ENCODE measurements at places on chromosomes 5 and 9.

GRCh38 chr5:56012281-56012963 is 17.7 kb upstream of the IL6ST start:
- no peak for DNase-seq

GRCh38 chr9:70256123-70256551 is 2.6 kb upstream of the SMC5 start:
- no peak for DNase-seq

- DNase-seq, result no peak
These were observed 1351.9 kb upstream of the C9orf72 start for GRCh38 chr9:28925157-28925556.

GRCh38 chr5:2741956-2742355 is 9.5 kb downstream of the IRX2 start:
- DNase-seq, result no peak

GRCh38 chr5:94744906-94745305 is 126.4 kb downstream of the SLF1 start:
- no peak for DNase-seq

DNA sequence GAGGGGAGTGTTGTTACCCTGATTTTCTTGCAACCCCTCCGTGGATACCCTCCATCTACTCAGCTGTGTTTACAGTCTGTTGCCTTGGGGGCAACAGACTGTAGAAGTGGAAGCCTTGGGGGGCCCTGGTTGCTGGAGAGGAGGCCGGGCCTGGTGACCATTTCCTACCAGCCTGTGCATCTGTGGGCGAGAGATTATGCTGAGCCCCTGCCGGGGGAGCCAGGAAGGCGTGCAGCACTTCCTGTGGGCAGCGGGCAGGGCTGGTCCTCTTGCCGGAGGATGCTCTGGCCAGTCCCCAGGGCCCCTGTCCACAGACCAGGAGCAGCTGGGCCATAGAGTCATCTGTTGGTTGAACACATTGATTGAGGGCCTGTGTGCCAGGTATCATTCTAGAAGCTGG is 11.1 kb downstream of the ERGIC1 start:
- no peak for DNase-seq

GRCh38 chr9:119736491-119737454 is 367.5 kb upstream of the BRINP1 start:
- no peak for DNase-seq

DNA sequence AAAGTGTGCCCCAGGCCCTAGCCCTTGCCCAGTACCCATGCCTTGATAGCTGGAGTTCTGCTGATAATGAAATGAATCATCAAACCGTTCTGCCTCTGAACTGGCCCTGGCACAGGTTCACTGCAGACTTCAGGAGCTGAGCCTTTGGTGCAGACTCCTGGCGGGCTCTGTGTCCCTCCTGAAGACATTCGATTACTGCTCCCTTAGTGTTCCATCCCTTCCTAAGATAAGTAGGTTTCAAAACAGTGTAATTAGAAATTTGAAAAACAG is 97.2 kb downstream of the MVB12B start:
- no peak for DNase-seq

DNA sequence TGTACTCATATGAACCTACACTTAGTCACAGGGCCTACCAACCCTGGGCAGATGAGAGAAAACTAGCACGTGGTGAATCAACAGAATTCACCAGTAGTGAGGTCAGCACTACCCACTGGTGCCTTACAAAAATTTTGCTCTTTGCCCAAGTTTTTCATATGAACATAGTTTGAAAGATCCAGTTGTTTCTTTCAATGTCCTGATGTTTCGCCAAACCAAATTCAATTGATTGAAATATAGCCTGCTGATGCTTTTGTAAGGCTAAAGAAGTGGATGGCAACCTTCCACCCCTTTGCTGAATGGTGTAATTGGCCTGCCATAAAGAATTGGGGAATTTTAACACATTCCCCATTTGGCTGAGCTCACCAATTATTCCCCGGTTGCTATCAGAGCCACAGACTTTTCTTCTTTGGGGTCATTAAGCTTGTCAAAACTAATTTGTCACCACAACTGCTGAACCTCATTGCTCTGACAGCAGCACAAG is 339.2 kb downstream of the GLIS3 start:
- DNase-seq, result no peak
